ENCODE measurements at places on chromosomes 6 and 20.
A peak's percentile ranks its signal among the peaks of the same experiment; 100 is the strongest.

- DNase-seq = peak; percentile 17
Measured at GRCh38 chr20:58660855-58661597, 9.9 kb downstream of the STX16 start.

- no peak for DNase-seq
Measured at GRCh38 chr6:92684386-92684785, 735.0 kb downstream of the EPHA7 start.

DNA sequence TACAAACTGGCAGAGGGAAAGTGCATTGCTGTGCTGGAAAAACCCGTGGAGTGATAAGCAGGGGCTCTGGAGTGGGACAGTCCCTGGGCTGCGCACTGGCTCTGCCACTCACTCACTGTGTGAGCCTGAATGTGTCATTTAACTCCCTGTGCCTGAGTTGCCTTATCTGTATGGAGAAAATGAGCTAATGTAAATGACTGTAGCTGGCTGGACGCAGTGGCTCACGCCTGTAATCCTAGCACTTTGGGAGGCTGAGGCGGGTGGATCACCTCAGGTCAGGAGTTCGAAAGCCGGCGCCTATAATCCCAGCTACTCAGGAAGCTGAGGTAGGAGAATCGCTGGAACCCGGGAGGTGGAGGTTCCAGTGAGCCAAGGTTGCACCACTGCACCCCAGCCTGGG is 18.4 kb upstream of the RPN2 start:
- DNase-seq = no peak

GRCh38 chr6:23505026-23505425 is 621.0 kb upstream of the NRSN1 start:
- DNase-seq = no peak

GRCh38 chr20:47501116-47501481 is 588 bp upstream of the NCOA3 start:
- DNase-seq = no peak

DNA sequence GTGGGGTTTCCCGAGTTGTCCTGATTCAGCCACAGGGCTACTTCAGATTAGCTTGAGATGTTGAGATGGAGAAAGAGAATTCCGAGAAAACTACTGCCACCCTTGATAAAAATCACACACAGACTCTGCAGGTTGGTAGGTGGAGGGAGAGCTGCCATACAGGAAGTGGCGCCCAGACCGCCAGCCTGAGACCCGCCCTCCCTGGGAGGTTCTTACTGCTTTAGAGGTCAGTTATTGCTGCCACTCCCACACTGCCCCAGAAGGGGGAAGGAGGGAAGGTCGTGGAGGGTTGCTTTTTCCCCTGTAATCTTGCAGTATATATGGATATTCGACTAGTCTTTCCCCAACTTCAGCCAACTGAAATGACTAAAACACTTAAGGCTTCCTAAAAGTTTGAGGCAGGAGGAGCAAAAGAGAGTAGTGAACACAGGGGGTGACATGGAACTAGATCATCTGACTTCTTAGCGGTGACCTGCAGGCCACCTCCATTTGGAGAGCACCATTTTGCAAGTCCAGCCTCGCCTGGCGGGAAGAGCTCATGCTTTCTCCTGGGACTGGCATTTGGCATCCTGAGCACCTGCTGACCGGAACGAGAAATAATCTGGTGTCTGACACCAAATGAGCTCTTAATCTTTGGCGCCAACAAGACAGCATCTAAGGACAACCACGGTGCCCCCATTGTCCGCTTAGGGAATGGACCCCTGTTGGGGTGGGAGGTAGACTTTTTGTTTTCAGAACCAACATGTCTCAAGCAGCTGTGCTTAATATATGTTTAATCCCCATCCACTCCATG is 35.7 kb upstream of the SLC22A1 start:
- no peak for DNase-seq

- DNase-seq = no peak
Measured at GRCh38 chr20:48626226-48626937, 201.4 kb downstream of the PREX1 start.

- no peak for DNase-seq
Measured at GRCh38 chr6:139003751-139004150, 15.7 kb upstream of the REPS1 start.

DNA sequence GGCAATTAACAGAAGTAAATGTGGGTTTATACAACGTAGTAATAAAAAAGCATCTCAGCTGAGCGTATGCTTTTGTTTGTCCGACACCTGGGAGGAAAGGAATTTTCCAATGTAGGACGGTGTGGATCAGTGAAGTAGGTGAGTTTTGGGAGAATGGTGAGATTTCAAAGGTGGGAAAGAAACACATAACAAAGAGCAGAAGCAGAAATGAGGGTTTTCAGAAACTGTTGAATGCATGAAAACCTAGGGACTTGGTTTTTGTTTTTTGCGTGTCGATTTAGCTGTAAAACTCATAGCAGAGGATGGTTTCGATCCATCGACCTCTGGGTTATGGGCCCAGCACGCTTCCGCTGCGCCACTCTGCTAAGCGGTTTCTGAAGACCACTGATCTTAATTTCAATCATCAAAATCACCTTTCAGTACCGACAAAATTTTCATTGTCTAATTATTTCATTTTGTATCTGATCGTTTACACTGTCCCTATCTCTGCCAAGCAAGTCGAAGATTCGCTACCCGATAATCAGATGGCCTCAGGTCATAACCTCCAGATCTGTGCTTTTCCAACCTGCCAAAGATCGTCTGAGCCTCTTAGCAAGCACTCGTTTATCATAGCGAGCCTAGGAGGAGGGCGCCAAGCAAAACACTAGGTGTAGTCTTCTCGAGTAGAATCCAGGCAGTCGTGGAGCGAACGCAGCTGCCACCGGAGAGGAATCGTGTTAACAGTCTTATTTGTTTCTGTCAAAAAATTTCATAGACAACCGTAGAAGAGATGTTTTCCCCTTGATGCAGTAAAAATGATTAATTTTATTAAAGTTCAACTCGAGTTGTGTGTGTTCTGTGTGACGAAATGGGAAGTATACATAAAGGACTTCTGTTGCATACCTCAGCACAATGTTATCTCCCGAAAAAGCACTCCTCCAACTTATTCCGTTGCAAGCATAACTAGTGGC is 20.9 kb upstream of the POM121L2 start:
- DNase-seq = peak; percentile 47

- DNase-seq = no peak
Measured at GRCh38 chr6:108650781-108651180, 90.1 kb downstream of the FOXO3 start.

DNA sequence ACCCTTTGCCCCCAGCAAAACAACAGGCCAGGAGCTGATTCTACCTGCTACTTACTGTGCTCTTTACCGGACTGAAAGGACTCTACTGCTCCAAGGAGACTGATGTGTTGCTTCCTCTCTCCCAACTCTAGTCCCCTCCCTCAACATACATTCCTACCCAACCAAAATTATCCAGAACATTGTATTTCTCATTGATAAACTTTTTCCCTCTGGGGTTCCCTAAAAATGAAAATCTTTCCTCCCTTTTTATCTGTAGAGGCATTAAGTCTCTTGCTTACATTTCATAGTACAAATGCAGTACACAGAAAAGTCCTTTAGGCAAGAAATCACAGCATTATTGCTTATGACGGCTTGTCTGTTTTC is 940 bp upstream of the HS3ST5 start:
- no peak for DNase-seq

GRCh38 chr6:99745651-99746050 is 139.0 kb downstream of the PRDM13 start:
- no peak for DNase-seq

DNA sequence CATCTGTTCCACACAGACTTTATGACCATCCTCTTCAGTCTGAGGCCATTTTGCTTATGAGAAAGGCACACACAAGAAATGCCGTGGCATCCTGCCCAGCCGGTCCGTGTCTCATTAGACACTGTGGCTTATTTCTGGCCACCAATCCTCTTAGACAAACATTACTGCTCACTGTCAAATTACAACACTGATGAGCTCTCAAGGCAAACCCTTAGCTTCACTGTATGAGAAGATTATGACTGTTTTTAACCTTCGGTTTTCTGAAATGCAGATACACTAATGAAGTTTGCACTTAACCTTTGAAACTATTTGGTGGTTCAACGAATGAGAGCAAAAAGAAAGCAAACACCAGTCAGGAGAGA is 50.5 kb upstream of the DST start:
- DNase-seq = no peak

- no peak for DNase-seq
Measured at GRCh38 chr6:72416744-72417465, 205.0 kb upstream of the KCNQ5 start.

GRCh38 chr6:20983961-20984360 is 449.7 kb downstream of the CDKAL1 start:
- no peak for DNase-seq

- no peak for DNase-seq
Measured at GRCh38 chr6:105692613-105693215, 289.8 kb upstream of the PREP start.

DNA sequence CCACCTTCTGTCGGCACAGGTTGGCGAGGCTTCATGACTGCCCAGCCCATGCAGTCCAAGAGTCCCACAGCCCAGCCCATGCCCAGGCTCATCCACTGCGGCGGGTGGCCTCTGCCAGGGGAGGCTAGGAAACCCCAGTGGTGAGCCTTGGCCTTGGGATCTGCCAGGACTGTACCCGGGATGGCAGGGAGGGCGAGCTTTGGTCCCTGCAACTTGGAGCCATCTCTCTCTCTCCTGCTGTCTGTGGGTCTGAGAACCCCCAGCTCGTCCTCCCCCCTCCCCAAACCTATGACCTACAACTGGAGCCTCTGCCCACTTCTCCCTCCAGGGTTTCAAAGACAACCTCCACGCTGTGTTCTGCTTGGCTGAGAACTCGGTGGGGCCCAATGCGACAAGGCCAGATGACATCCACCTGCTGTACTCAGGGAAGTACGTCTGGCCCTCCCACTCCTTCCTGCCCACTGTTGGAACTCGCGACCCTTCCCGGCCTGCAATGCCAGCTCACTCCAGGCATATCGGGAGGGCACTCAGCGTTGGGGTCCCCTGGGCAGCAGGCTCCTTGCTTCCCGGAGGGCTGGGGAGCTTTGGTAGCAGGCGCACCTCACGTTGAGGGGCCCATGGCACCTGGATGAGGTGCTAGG is 19.7 kb downstream of the NPEPL1 start:
- DNase-seq = no peak

DNA sequence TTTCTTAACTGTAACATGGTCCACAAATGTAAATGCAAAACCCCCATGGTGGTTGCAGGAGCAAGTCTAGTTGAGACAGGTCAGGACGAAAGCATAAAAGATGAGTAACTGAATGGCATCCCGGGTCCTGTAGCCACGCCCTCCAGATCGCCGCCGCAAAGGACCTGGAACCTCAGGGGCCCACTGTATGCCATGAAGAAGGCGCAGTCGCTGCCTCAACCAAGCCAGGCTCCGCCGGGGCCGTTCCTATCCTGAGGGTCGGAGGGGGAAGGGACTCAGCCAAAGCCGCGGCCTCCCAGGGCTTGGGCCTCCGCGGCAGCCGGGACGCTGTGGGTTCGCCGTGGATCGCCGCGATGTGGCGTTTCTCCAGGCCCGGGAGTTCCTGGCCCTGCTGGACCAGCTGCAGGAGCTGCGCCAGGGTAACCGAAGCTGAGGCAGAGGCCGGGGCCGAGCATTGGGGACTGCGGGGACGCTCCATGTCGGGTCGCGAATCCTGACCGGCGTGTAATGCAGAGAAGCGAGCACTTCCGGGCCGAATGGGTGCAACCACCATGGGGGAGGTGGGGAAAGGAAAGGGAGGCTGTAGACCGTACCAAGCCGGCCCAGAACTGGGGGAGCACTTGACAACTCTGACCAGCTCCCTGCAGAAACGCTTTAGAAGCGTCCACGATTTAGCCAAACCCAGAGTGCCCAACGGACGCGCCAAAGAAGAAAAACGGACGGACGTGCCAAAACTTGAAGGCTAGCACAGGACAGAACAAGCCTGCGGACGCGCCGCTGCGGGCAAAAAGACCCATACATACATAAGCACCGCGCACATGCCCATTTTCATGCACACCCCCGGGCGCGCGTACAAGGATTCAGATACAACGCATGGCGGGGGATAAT is 11.1 kb downstream of the RPL7L1 start:
- DNase-seq = peak; percentile 84

DNA sequence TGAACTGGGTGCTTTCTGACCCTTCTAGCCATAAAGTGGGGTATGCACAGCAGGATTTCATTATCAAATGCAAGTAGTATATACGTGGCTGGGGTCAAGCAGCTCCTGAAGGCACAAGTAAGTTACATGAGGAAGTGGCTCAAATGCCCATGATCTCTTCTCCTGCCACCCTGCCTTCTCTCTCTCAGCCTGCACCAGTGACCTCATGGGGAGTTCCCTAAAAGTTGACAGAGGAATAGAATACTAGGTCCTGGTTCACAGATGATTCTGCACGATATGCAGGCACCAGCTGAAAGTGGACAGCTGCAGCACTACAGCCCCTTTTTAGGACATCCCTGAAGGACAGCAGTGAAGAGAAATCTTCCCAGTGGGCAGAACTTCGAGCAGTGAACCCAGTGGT is 282.0 kb downstream of the BCKDHB start:
- DNase-seq = no peak

- no peak for DNase-seq
Measured at GRCh38 chr6:16933961-16934360, 167.9 kb upstream of the STMND1 start.

GRCh38 chr6:161542346-161542980 is 268.6 kb upstream of the AGPAT4 start:
- no peak for DNase-seq

DNA sequence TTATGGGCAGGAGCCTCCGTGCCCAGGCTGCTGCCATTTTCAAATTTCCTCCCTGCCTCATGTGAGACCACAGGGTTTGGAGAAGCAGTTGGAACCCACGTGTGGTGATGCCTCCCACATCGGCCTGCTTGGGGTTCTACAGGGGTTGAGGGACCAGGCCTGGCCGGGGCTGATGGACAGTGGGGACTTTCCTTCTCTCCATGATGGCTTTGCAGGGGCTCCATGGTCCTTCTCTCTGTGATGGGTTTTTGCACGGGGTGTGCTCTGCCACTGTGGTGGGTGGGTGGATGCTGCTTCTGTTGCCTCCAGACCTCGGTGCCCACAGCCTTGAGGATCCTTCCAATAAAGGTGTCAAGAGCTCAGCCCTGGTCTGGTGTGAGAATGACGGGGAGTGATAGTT is 54.4 kb downstream of the ADNP start:
- DNase-seq = no peak

GRCh38 chr20:59823491-59824259 is 109.8 kb downstream of the SYCP2 start:
- no peak for DNase-seq

GRCh38 chr6:45930420-45931040 is 85.1 kb downstream of the CLIC5 start:
- DNase-seq = peak; percentile 64

DNA sequence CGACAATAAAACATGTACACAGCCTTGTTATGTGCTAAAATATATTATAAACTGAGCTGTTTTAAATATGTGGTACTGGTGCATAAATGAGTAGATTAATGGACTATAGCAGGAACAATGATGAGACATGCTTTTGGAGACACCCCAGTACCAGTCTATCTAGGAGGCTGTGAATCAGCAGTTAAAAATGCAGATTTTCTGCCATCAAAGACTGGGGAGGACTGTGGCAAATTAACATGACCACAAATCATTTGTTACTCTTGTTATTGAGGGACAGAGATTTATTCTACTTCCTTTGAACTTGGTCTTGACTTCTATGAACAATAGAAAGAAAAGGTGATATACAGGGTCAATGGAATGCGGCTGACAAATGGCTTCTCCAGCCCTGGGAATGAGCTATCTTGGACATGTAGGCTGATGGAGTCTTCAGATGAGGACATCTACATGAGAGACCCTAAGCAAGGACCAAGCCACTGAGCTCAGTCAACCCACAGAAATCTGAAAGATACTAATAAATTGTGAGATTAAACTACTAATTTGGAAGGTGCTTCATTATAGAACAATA is 551.7 kb upstream of the GJE1 start:
- no peak for DNase-seq
